ENCODE measurements at places on chromosomes 11 and 22. TPM values are rescaled to one million over a fixed set of nuclear protein-coding genes. Genes with fewer than 3 reads are reported as not detected.
A peak's percentile ranks its signal among the peaks of the same experiment; 100 is the strongest.

- DNase-seq = no peak
Observed at GRCh38 chr11:33863418-33864172, 28.3 kb downstream of the LMO2 start.

Gene TMPRSS4
- polyA plus RNA-seq = 0.24 TPM

- no peak for DNase-seq
Observed at GRCh38 chr11:32606220-32606619, 22.6 kb downstream of the EIF3M start.

Gene ST14
- polyA plus RNA-seq = 4.0 TPM

GRCh38 chr11:101567071-101567470, 16.7 kb downstream of the TRPC6 start:
- no peak for DNase-seq

GRCh38 chr11:104630352-104630751, 267.9 kb downstream of the CASP12 start:
- no peak for DNase-seq

GRCh38 chr11:1062075-1062820, 12.4 kb upstream of the MUC2 start:
- DNase-seq = no peak

DNA sequence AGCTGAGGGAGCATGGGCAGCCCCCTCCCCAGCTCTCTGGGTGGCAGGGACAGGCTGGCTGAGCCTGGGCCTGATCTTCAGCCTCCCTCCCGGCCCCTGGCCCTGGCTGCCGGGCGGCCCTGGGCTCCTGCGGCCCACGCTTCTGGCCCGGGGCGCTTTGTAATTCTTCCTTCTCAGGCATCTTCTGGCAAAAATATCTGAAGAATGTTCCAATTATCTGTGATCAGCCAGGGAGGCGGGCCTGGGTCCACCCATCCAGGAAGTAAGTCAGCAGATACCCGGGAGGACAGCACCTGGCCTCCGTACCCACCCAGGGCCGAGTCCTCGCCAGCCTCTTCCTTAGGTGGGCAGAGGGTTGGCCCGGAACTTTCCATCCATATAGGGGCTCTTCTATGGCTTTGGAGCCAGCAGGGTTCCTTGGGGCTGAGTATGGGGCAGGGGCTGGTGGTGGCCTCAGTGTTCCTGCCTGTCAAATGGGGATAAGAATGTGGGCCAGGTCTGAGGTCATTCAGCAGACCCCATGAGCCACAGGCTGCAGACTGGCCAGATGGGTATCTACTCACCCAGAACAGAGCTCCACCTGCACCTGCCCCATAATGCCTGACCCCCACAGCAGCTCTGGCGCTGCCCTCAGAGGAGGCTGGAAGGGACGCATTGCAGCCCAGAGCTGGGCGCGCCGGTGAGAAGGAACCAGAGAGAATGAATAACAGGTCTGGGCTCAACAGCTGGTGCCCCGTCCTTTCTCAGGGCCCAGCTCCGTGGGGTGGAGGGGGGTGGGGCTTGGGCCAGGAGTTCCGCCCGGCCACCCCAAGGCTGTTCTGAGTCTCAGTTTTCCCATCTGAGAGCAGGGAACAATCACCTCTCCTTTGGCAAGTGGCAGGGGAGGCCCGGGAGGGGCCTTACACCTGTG, 16.2 kb downstream of the WNT7B start:
- no peak for DNase-seq

GRCh38 chr11:7965386-7965785, at the start of gene NLRP10:
Gene NLRP10 (minus strand): TSS chr11:7965447. CDS start chr11:7963495, 1,952 bp downstream.
- no peak for DNase-seq

GRCh38 chr11:19225123-19225522, 15.6 kb downstream of the E2F8 start:
- DNase-seq = no peak

GRCh38 chr11:113496026-113496651, 20.9 kb upstream of the DRD2 start:
- no peak for DNase-seq

DNA sequence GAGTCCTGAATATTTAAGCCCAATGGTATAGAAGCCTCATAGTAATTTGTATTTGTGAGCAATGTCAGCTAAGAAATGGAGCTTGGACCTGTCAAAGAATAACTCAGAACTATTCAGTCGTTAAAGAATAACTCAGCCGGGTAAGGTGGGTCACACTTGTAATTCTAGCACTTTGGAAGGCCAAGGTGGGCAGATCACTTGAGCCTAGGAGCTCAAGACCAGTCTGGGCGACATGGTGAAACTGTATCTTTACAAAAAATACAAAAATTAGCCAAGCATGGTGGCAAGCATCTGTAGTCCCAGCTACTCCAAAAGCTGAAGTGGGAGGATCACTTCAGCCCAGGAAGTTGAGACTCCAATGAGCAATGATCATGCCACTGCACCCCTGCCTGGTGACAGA, 1526.5 kb downstream of the LRRC4C start:
- DNase-seq = no peak

Gene SLC22A12
- polyA plus RNA-seq = 0.02 TPM

Gene MRGPRX4
- polyA plus RNA-seq = not detected

Gene MYO18B
- polyA plus RNA-seq = 0.02 TPM

- DNase-seq = no peak
Observed at GRCh38 chr11:116314006-116314405, 458.8 kb downstream of the BUD13 start.

DNA sequence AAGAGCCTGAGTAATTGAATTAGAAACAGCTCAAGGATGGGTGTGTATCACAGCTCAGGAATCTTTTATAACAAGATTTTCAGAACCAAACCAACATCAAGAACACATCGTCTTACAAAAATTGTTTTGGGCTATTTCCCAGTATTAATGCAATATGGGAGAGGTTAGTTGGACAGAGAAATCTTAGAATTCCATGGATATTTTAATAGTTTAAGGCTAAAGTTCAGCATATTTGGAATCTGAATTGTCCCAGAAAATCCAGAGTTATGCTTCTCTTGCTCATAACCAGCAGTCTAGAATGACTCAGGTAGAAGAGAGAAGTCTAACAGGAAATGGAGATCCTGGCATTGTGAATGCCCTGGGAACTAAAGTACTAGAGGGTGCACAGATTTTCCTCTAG, 74.6 kb downstream of the ADM start:
- no peak for DNase-seq

GRCh38 chr22:47474464-47474863, 712.0 kb downstream of the TBC1D22A start:
- no peak for DNase-seq

- DNase-seq = no peak
Observed at GRCh38 chr11:105486929-105487328, 122.9 kb upstream of the GRIA4 start.

GRCh38 chr11:126160345-126161022, 51.0 kb downstream of the RPUSD4 start:
- no peak for DNase-seq

- peak; percentile 68 for DNase-seq
Observed at GRCh38 chr11:83157594-83158356, 844 bp downstream of the PCF11 start.

GRCh38 chr11:11583801-11584529, 37.8 kb downstream of the GALNT18 start:
- no peak for DNase-seq

Gene P2RY2
- 1.8 TPM for polyA plus RNA-seq

DNA sequence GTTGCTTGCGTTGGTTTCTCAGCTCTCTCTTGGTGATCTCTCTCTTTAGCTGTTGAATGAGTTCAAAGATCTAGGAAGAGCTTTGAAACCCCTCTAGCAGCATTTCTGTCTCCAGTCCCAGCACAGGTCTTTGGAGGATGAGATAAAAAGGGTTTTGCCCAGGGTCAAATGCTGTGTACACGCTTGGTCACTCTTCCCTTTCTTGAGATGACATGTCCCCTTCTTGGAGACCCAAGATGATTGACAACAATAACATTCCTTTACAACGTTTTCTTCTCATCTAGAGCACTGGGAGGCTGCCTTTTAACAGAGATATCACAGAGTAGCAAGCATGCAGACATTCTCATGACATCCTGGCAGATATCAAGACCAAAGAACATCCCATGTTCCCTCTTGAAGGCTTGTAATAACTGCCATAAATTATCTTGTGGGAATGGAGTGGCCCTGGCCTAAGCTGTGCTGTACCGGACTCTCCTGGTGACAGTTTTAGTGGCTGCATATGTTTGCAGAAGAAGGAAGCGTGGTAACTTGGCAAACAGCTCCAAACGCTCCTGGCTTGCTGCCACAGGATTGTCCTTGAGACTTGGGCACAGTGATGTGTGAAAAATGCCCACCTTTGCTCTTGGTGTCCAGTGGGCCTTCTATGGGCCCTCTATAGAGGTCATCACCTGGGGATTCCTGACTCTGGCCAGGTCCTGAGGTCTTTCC, 107.8 kb downstream of the PTPRJ start:
- DNase-seq = no peak

DNA sequence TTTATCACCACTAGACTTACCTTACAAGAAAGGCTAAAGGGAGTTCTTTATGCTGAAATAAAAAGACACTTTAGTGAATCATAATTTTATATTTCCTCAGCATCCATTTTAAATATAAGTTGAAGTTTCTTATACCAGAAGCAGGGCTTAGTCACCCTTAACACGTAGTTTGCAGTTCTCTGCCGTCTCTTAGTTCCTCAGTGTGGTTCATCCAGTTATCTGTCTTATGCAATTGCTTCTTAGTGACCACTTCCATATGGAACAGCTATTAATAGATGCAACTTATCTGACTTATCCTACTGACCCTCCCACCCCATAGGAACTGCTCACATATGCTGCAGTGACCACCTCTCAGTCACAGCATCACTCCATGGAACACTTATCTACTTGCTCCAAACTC, 11.7 kb upstream of the SLC36A4 start:
- no peak for DNase-seq

Gene OR51B2
- not detected for polyA plus RNA-seq

Gene F2
- polyA plus RNA-seq = 1,337 TPM

DNA sequence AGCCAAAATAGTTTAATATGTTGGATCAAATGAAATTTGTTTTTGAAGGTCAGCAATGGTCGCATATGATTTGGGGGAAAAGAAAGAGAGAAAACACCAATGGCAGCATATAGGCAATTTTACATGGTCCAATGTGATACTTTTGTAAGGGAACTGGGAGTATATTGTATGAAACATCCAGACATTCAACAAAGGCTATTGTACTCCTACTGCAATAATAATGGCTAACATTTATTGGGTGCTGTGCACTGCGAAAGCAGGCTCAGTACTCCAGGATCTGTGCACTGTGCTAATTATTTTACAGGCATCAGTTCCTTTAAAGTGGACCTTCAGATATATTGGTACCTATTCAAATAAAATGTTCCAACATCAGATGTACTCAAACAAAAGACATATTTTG, 5.9 kb upstream of the OR10V1 start:
- no peak for DNase-seq

GRCh38 chr11:128116885-128117284, 470.5 kb downstream of the ETS1 start:
- DNase-seq = no peak

GRCh38 chr11:47593934-47594855, at the start of gene C1QTNF4:
Gene C1QTNF4 (minus strand): TSS chr11:47594411. CDS start chr11:47590810, 3,601 bp downstream.
- DNase-seq = no peak

Gene FAM180B
- not detected for polyA plus RNA-seq

DNA sequence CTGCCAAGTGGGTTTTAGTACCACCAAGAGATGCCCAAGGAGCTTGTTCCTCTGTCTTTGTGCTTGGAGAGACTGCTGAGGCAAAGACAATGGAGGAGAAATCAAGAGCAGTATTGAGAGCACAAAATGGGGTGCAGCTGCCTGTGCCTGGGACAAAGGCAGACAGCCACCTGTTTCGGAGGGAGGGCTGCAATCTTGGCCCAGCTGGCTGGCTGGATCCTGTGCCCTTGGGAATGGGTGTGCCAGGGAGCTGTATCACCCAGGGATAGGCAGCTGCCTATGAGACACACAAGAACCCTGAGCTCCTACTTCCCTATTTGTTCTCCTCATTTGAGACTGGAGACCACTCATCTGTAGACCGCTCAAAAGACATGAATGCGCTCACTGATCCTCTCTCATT, 23.3 kb upstream of the CHRM4 start:
- DNase-seq = no peak

GRCh38 chr22:35380013-35380412, 883 bp upstream of the HMOX1 start:
- DNase-seq = no peak

DNA sequence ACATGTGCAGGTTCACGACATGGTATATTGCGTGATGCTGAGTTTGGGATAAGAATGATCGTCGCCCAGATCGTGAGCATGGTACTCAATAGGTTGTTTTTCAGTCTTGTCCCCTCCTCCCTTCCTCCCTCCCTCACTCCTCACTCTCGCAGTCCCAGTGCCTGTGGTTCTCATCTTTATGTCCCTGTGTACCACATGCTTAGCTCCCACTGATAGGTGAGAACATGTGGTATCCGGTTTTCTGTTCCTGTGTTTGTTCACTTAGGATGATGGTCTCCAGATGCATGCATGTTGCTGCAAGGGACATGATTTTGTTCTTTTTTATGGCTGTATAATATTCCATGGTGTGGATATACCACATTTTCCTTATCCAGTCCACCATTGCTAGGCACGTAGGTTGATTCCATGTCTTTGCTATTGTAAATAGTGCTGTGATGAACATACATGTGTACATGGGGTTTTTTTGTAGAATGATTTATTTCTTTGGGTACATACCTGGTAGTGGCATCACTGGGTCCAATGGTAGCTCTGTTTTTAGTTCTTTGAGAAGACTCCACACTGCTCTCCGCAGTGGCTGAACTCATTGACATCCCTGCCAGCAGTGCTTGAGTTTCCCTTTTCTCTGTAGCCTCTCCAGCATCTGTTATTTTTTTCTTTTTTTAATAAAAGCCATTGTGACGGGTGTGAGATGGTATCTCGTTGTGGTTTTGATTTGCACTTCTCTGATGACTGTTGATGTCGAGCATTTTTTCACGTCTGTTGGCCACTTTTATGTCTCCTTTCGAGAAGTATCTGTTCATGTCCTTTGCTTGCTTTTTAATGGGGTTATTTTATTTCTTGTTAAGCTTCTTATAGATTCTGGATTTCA, 16.4 kb downstream of the ZBED4 start:
- DNase-seq = no peak

DNA sequence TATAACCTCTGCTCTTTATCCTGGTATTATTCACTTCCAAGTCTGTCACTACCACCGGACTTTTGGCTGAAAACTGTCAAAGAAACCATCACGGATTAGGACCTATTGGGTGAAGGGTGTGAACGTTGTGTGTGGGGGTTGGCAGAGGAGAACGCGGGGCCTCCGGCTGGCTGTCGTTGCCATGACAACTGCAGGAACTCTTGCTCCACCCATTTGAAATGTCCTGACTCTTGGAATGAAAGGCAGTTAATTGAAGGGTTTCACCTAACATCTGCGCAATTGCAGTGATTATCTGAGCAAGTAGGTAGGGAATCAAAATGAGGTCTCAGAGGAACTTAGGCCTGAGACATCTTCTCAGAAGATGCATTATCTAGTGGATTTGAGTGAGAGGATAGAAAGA, 60.9 kb upstream of the CLMP start:
- DNase-seq = no peak

All from liver (tissue), 10 donors.